MM.1S (cell line): ENCODE measurements at places on chromosomes 11 and 22.
A peak's percentile ranks its signal among the peaks of the same experiment; 100 is the strongest.

GRCh38 chr11:119729951-119730613, 1.1 kb upstream of the NECTIN1 start:
- no peak for DNase-seq
- H3K27ac ChIP-seq, result no peak overlapping the region

GRCh38 chr11:29448246-29448877, 568.5 kb downstream of the KCNA4 start:
- no peak overlapping the region for H3K4me3 ChIP-seq
- no peaks in the 10 kb centered on the region for H3K4me1 ChIP-seq
- no peak for DNase-seq
- H3K36me3 ChIP-seq, result no peaks in the 10 kb centered on the region

DNA sequence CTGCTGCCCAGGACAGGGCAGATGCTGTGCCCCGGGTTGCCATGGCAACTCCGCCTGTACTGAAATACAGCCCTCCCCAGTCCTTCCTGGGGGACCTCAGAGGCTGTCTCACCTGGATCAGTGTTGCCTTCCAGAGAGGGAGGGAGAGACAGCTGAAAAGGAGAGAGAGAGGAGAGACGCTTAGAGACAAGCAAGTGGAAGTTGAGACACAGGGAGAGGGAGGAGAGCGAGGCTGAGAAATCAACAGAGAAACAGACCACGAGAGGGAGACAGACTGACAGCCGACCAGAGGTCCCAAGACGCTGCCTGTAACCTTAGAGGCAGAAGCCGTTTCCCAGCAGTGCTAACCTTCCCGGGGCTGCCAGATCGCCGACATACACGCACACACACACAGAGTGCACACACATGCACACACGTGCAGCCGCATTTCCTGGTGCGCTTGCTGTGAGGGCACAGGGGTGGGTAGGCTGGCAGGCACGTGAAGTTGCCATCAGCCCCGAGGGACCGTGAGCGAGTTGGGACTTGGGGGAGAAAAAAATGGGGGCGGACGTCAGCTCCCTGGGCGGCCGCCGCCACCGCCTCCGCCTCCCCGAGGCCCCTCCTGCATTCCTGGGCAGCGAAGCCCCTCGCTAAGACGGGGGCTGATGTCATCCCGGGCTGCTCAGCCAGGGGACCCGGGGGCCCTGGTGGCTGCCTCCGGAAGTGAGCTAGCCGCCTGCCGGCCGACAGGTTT, 88.6 kb upstream of the CRYBB3 start:
- H3K27me3 ChIP-seq, result peaks cover 16% of the 10 kb centered on the region; the same call in 1 of the 2 replicates
- no peak overlapping the region for H3K27ac ChIP-seq
- peak; percentile 71 for DNase-seq
- H3K4me3 ChIP-seq, result peak overlapping the region; percentile 58
- H3K4me1 ChIP-seq, result no peaks in the 10 kb centered on the region

GRCh38 chr11:64745521-64746328, 1.8 kb upstream of the RASGRP2 start:
- H3K4me3 ChIP-seq, result peak overlapping the region; percentile 42
- no peaks in the 10 kb centered on the region for H3K36me3 ChIP-seq
- H3K27ac ChIP-seq, result no peak overlapping the region

DNA sequence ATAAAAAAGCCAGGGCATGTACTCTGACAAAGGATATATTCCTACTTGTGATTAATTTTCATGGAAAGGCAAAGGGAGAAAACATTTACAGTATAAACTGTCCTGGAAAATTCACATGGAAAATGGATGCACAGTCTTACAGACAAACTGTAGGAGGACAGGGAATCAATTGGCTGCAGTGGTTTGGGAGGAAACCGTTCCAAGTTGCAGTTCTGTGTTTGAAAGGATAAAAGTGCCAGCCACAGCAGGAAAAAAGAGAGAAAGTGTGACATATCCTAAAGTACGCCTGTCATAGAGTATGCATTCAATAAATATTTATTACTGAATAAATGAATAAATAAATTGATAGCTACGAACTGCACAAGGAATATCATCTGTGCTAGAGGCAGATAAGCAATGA, 462.9 kb downstream of the RAB38 start:
- H3K4me3 ChIP-seq, result no peak overlapping the region
- no peaks in the 10 kb centered on the region for H3K4me1 ChIP-seq
- H3K27ac ChIP-seq, result no peak overlapping the region
- DNase-seq, result no peak

GRCh38 chr11:4539603-4540219, 5.3 kb upstream of the OR52M1 start:
- no peak overlapping the region for H3K4me3 ChIP-seq
- no peak overlapping the region for H3K27ac ChIP-seq
- DNase-seq, result peak; percentile 40
- H3K4me1 ChIP-seq, result no peaks in the 10 kb centered on the region

GRCh38 chr22:24024354-24024753, 13.2 kb downstream of the CABIN1 start:
- no peaks in the 10 kb centered on the region for H3K36me3 ChIP-seq
- DNase-seq, result no peak
- H3K27me3 ChIP-seq, result no peaks in the 10 kb centered on the region

DNA sequence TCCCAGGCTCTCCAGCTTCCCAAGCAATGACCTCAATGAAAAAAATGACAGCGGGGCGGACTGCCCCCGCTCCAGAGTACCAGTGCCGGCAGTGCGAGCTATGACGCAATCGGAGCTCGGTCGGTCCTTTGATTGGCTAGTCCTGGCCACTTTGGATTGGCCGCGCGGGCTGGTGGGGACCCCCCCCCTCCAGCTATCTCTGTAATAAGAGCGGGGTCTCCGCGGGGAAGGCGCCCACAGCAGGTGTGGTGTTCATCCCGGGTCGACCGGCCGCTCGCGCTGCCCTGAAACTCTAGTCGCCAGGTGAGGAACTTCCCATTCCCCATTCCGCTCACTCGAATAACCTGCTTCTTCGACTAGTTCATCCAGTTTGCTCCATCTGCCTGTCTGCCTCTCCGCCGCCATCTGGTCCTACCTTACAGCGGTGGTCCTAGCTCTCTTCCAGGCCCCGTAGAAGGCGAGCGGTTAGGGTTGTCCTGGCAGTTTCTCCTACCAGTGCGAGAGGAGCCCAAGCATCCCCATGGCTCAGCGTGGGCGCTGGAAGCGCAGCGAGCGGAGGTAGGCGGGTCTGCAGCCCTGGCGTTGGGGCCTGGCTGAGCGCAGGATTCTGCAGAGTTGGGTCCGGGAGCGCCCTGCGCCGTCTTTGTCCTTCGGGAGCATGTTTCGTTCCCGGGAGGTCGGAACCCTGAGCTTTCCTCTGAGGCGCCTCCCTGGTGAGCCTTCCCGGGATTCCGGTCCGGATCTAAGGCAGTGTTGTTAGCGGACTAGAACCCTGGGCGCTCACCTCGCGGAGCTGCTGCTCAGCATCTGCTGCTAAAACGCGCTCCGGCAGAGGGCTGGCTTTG, at the start of gene CALCB:
CALCB (plus strand) TSS at position 233 of the 845 bp plus-strand sequence. CDS start 1,126 bp downstream, outside the sequence.
- DNase-seq, result no peak
- H3K27me3 ChIP-seq, result no peaks in the 10 kb centered on the region
- H3K27ac ChIP-seq, result 0 out of 2 replicates have a peak within 1 kb of the TSS, but pooled peaks have one; percentile 2
- H3K4me1 ChIP-seq, result peaks cover 6% of the 10 kb centered on the region; the same call in 1 of the 2 replicates

DNA sequence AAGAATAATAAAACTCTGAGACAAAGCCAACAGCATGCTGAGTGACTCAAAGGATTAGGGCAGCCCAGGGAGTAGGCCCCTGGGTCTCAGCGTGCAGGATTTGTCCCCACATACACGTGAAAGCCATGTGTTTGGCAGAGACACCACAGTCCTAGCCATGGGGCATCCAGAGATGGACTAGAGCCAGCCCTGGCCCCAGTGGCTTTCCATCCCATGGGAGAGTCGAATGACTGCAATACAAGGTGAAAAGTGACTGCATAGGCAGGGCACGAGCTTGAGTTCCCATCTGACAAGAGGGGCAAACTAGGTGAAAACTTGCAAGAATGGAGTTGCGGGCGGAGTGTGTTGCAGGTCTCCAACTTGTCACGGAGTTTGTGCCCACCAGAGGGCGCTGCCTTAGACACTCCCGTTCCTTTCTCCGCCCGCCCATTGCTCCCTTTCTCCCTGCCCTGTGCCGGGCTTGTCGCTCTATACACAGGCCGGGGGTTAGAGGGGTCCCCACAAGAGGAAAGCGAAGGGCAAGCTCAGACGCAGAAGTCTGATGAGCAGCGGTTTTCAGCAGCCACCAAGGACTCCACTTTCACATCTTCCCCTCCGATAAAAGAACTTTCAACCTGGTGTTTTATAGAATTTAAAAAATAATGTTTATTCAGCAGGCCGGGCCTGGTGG, 24.2 kb downstream of the TSKU start:
- H3K27ac ChIP-seq, result no peak overlapping the region
- peak; percentile 70 for DNase-seq
- no peaks in the 10 kb centered on the region for H3K36me3 ChIP-seq
- no peaks in the 10 kb centered on the region for H3K27me3 ChIP-seq
- no peaks in the 10 kb centered on the region for H3K4me1 ChIP-seq

- no peak for DNase-seq
- no peaks in the 10 kb centered on the region for H3K36me3 ChIP-seq
- no peak overlapping the region for H3K27ac ChIP-seq
These were observed 10.8 kb upstream of the RASSF10 start for GRCh38 chr11:12998336-12998735.

DNA sequence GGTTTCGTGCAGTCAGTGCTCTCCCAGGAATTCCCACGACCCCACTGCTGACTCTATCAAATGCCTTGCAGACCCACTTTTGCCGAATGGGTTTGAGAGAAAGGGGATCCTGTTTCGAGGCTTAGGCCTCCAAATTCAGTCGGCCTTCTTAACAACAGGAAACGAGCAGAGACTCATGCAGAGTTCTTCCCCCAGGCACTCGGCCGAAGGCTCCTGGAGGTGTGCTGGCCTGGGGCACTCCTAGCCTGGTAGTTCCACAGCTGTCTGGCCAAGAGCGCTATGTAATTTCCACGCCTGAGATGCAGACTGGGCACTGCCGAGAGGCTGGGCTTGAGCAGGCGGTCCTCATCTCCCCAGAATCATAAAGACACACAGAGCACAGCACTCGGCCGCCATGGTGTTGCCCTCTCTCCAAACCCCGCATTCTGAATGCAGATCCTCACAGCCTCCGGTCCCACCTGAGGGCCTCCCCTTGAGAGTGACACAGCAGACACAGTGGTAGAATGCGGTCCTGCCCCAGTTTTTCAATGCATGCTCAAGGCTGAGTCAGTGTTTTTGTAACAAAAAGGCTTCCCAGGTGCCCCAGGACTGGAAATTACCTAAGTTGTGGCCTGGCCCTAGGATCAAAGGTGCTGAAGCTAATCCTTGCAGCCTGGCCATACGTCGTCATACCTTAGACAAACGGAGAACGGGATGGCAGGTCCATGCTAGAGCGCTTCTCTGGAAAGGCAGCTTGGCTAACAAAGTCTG, 30.2 kb upstream of the BID start:
- DNase-seq, result no peak
- no peaks in the 10 kb centered on the region for H3K4me1 ChIP-seq
- H3K4me3 ChIP-seq, result no peak overlapping the region
- no peaks in the 10 kb centered on the region for H3K27me3 ChIP-seq
- no peaks in the 10 kb centered on the region; the same call in 1 of the 2 replicates for H3K36me3 ChIP-seq

GRCh38 chr22:20979243-20979809, 2.8 kb upstream of the LZTR1 start:
- peaks cover 13% of the 10 kb centered on the region; the same call in 1 of the 2 replicates for H3K4me1 ChIP-seq
- H3K4me3 ChIP-seq, result no peak overlapping the region
- no peak for DNase-seq
- H3K36me3 ChIP-seq, result no peaks in the 10 kb centered on the region
- peaks cover 28% of the 10 kb centered on the region; the same call in 1 of the 2 replicates for H3K27me3 ChIP-seq

DNA sequence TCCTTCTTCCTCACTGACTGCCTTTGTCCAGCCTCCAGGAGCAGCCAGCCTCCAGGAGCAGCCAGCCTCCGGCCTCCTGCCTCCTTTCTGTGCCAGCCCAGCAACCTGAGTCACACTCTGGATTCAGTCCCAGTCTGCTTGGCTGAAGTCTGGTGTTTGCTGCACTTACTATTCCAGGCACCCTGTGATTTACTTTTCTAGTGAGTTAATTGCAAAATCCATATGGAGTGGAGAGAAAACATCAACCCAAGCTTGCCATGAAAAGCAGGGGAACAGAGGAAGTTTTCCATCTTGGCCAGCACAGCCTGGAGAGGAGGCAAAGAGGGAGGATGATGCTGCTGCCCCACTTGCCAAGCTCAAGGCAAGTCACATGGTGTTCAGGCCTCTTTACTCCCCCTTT, 400.5 kb downstream of the TENM4 start:
- no peaks in the 10 kb centered on the region for H3K27me3 ChIP-seq
- H3K27ac ChIP-seq, result no peak overlapping the region
- H3K36me3 ChIP-seq, result no peaks in the 10 kb centered on the region
- DNase-seq, result no peak
- no peak overlapping the region for H3K4me3 ChIP-seq

DNA sequence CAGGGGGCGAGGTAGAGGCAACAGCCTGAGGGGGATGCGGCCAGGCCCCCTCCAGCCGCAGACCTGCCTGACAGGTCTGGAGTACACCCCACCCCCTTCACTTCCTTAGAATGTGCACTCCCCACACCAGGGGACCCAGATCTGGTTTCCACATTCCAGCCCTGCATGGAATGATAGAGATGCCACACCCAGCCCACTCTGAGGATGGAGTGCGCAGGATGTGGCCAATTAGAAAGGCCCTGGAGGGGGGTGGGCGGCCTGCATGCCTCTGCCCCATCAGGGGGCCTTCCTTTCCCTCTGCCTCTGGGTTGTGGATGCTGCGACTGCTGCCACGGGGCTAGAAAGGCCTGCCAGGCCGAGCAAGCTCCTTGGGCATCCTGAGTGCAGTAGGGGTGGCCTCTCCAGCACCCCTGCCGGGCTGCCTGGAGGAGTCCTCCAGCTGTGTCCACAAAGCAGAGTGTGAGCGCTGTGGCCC, 28.2 kb upstream of the MGAT3 start:
- H3K4me1 ChIP-seq, result peaks cover 59% of the 10 kb centered on the region
- peak overlapping the region; percentile 92 for H3K27ac ChIP-seq
- no peak for DNase-seq
- H3K36me3 ChIP-seq, result peaks cover 10% of the 10 kb centered on the region; the same call in 1 of the 2 replicates
- no peaks in the 10 kb centered on the region for H3K27me3 ChIP-seq

DNA sequence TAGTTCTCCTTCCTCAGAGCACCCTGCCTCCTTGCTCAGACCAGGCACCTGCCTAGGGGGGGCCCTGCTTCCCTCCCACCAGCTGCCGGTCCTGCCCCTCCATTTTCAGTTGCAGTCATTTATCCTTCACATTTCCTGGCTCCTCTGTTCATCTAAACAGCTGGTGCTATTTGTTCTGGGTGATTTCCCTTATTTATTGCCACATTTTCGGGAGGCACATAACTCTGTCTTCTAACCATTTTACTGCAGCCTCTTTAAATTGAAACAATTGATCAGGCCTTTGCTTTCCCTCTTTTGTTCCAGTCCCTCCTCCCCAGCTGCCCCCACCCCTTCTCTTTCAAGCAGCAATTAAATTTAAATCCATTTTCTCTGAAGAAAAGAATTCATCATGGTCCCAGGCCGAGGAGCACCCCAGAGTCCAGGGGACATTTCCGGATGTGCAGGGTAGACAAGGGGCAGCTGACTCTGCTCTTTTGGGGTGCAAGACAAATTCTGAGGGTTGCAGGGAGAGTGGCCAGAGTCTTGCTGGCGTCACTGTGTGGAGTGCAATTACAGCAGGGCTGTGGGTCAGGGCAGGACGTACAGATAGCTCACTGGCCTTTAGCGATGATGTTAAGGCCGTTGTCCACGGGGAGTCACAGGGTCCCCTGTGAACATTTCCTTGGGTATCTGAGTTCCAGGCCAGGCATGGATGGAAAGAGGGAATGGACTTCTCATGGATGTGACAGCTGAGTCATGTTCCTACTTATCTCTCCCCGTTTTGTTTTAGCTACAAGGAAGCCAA, 476.4 kb downstream of the TBC1D22A start:
- H3K27me3 ChIP-seq, result no peaks in the 10 kb centered on the region
- H3K4me1 ChIP-seq, result no peaks in the 10 kb centered on the region
- no peak overlapping the region for H3K27ac ChIP-seq
- H3K36me3 ChIP-seq, result no peaks in the 10 kb centered on the region
- no peak for DNase-seq
- H3K4me3 ChIP-seq, result no peak overlapping the region
